Camera-type eye (tissue), 1 donor: ENCODE measurements at places on chromosomes 3 and 15. TPM values are rescaled to one million over a fixed set of nuclear protein-coding genes. Genes with fewer than 3 reads are reported as not detected.

The GTF2E1 gene
- total RNA-seq, result 20.3 TPM

The ADGRG7 gene
- 0.22 TPM for total RNA-seq

The ACTRT3 gene
- 2.6 TPM for total RNA-seq

The ZNF385D gene
- total RNA-seq, result 35.0 TPM

The APBA2 gene
- 49.4 TPM for total RNA-seq

The CDHR4 gene
- not detected for total RNA-seq
